ENCODE measurements at places on chromosomes 7 and 10.
A peak's percentile ranks its signal among the peaks of the same experiment; 100 is the strongest.

DNA sequence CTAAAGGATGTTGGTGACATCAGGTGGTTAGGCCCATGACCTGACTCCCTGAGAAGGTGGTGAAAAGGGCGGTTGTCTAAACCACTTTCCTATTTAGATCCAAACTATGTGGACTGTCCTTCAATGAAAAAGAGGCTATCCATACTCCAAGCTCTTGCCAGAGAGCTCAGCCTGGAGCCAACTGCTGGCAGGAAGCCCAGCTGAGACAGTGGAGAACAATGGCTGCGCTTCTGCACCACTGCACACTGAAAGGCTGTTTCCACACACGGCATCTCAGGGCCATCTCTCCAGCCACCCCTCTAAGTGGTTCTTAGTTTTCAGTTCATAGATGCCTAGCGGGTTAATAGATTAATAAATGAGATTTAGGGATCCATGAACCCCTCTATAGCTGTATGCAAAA lies 488.8 kb upstream of the ZMIZ1 start:
- no peak for DNase-seq

- DNase-seq = no peak
Measured at GRCh38 chr7:105156731-105157130, 142.7 kb downstream of the KMT2E start.

- no peak for DNase-seq
Measured at GRCh38 chr7:29811586-29811985, 5.3 kb downstream of the WIPF3 start.

DNA sequence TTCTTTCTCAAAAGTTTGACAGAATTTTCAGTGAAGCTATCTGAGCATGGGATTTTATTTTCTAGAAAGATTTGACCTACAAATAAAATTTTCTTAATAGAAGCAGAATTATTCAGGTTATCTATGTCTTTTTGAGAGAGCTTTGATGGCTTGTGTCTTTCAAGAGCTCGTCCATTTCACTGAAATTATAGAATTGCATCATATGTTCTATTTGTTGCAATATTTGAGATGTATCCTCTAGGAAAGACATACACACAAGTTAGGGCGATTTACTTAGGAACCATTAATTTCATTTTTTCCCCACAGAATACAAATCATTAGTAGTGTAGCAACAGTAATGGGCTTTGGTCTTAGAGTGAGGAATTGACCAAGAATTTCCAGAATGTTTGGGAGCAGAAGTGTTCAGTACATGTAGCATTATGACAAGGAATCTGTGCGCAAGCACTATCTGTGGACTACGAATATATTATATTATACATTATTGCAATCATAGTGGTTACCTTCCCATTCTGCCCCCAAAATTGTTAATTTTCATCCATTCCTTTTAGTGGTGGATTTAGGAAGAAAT lies 12.8 kb upstream of the COL17A1 start:
- DNase-seq = peak; percentile 51

GRCh38 chr10:76353237-76353851 lies 921.9 kb downstream of the LRMDA start:
- DNase-seq = no peak

- DNase-seq = no peak
Measured at GRCh38 chr10:88026031-88026430, 162.6 kb downstream of the PTEN start.

GRCh38 chr10:43969506-43969905 lies 320.8 kb upstream of the ZNF32 start:
- DNase-seq = no peak

DNA sequence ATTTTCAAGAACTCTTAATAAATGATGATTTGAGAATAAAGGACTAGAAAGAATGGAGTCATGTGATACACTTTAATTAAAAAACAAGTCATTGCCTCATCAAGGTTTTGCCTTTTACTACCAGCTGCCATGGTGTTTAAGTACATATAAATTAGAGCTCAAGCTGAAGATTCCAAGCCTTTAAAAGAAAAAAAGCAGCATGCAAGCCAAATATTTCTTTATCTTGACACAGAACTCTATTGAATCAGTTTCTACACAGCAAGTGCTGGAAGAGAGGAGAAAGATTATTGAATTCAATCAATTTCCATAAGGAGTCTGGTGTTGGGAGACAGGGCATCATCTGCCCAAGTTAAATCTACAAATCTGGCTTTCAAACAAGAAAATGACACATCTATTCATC lies 347.9 kb downstream of the WDR11 start:
- DNase-seq = no peak

GRCh38 chr7:125279961-125280360 lies 350.3 kb upstream of the POT1 start:
- DNase-seq = no peak

DNA sequence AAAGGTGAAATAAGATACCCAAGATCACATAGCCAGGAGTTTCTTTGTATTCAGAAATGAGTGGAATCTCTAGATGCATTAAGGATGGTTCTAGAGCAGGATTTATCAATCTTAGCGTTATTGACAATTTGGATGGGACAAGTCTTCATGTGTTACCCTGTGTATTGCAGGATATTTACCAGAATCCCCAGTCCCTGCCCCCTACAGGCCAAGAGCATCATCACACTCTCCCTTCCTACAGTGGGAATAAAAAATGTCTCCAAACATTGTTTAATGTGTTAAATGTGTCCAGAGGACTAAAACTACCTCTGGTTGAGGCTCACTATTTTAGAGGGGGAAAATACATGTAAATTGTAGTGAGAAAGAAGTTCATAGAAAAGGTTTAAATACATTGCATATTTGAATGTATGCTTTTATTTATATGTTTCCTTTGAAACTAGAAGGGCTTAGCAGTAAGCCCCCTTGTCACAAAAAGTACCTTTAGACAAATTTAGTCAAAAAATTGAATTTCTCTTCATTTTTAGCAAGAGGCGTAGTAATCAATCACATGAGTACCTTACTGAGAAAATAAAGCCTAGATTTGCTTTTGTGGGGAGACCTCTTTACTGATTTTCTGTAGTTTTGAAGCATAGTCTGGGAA lies 141.2 kb downstream of the MLLT10 start:
- DNase-seq = peak; percentile 36

GRCh38 chr7:143299346-143299745 lies 11.2 kb downstream of the CASP2 start:
- peak; percentile 46 for DNase-seq

- no peak for DNase-seq
Measured at GRCh38 chr10:122159141-122159970, 111.7 kb upstream of the BTBD16 start.

- DNase-seq = peak; percentile 56
Measured at GRCh38 chr7:70188901-70189650, 590.8 kb downstream of the AUTS2 start.

DNA sequence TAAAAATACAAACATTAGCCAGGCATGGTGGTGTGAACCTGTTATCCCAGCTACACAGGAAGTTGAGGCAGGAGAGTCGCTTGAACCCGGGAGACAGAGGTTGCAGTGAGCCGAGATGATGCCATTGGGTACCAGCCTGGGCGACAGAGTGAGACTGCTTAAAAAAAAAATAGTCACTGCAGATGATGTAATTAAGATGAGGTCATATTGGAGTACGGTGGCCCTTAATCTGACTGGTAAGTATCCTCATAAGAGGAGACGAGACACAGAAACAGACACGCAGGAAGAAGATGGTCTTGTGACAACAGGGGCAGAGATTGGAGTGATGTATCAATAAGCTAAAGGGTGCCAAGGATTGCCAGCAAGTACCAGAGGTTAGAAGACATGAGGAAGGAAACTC lies 156.0 kb downstream of the FAM107B start:
- DNase-seq = no peak

DNA sequence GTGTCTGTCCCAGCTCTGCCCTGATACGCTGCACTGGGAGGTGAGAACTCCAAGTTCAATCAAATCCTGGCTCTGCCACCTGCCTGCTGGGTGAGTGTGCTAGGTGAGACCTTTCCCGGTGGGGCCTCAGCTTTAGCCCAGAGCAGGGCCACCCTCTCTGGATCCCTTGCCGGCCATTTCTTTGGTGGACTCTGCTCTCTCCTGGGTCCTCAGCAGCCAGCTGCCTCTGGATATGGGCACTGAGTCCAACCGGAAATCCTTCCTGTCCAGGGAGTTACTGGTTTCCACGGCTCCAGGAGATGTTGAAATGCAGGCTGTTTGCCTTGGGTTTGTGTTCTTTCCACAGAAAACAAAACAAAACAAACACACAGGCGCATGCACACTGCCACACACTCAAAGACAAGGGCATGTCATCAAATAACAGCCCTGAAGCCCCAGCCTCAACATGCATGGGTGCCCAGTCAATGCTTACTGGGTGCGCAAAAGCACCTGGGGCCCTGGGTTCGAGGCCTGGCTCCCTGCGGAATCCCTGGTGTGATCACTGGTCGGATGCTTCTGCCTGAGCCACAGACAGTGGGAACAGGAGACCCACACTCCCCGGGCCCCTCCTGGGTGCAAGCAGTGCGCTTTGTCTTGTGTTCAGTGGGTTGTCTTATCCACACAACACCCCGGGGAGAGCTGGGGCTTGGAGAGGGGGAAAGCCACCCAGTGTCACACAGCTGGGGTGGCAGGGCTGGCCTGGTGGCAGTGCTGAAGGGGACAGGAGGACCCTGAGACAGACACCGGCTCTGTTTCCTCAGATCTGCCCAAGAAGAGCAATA lies 33.1 kb downstream of the PPIF start:
- peak; percentile 67 for DNase-seq

GRCh38 chr7:53151496-53151895 lies 116.1 kb downstream of the POM121L12 start:
- DNase-seq = no peak

GRCh38 chr7:150983893-150984368 lies 5.8 kb upstream of the KCNH2 start:
- DNase-seq = peak; percentile 36

DNA sequence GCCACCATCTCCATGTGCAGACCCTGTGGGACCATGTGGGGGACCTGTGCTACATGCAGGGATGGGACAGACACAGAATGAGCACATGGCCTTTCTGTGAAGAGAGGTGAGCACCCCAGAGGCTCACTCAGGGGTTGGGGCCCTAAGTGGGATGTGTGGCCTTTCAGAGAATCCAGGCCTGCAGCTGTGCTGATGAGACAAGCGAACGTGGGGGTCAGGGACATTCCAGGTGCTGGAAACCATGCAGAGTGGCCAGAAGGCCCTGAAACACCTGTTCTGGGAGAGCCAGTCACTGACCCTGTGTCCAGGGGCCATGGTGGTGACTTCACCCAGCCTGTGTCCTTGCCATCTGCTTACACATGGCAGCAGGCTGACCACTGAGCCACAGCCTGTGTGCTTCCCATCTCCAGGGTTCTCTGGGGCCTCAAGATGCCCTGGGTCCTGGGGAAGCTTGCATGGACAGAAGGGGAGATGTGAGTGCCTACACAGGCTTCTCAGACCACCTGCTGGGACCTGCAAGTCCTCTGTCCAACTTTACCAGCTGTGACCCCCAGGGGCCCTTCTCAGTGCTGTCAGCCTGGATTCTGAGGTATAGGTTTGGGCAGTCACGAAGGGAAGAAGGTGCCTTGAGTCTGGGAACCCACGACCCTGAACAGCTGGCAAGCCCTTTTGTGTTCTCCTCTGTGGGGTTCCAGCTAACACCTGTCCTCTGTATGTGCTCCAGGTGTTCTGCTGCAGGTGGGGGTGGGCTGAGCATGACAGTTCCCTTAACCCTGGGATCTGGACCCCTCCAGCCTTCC lies 17.6 kb downstream of the RAMP3 start:
- no peak for DNase-seq

DNA sequence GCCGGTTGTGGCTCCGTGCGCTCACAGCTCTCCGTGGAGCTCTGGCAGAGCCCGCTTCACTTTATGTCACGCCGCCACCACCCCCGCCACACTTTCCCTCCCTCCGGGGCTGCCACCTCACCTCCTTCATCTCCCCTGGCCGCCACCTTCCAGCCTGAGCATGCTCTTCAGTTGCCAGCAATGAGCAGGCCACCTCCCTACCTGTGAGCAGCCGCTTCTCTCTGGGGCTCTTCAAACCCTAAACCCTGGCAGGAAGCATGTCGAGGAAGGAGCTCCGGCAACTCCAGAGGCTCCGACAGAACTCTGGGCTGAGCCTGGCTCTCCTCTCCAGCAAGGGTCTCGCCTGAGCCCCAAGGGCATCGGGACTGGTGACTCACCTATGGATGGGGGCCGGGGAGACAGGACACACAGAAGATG lies 36.7 kb downstream of the GBX1 start:
- DNase-seq = no peak

- no peak for DNase-seq
Measured at GRCh38 chr7:130154131-130154500, 51.1 kb downstream of the TMEM209 start.

DNA sequence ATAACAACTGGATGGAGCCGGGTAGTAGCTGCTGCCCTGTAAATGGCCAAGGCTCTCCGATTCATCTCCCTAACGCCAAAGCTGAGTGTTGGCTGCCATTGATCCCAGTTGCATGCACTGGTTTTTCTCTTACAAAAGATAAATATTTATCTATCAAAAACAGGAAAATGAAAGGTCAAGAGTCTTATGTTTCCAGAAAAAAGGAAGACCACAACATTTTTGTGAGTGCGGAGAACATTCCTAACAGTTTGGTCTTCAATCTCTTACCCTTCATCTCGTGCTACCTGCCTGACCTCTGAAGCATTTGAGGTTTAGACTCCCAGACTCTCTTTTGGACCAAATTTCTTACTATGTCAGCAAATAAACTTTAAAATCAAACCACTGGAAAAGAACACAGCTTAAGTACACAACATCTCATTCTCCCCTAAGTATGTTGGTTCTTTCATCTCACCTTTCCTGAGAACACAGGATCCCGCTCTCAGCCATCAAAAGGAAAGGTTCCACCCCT lies 61.6 kb downstream of the SORBS1 start:
- DNase-seq = no peak

DNA sequence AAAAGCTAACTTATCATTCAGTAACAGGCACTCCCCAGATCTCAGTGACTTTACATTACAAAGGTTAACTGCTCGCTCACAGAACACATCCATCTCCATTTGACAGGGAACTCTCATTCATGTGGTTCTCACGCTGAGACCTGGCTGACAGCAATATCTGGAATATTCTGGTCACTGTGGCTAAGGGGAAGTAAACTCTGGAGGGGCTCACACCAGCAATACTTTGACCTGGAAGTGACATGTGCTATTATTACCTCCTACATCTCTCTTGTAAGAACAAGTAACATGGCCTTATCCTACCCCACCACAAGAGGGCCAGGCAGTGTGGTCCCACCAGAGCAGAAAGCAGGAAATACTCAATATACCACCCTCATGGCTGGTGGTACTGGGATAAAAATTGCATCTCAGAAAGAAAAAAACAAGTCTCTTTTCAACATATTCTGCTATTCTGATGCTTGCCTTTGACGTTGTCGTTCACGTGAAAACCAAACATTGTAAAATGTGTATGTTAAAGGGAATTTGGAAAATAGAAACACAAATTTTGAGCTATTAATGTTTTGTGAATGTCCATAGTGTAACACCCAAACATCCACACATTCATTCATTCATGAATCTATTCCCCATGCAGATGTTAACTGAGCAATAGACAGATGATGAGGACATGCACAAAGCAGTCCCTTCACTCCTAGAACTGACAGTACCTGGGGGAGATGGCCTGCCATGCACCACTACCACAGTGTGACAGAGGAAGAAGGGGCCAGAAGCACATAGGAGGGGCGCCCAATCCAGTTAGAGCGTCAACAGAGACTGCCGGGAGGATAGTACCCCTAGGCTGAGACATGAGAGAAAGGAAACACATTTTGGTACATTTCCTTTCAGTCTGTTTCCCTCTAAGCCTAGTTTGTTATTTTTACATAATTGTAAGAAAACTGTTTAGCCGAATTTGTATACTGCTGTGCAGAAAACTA lies 166.0 kb upstream of the SP4 start:
- DNase-seq = peak; percentile 13

GRCh38 chr10:91251430-91252056 lies 31.1 kb downstream of the PCGF5 start:
- peak; percentile 62 for DNase-seq
